ENCODE measurements at places on chromosomes 6 and 20. TPM values are rescaled to one million over a fixed set of nuclear protein-coding genes. Genes with fewer than 3 reads are reported as not detected.

Gene BPIFB1
- not detected for total RNA-seq

Gene IL22RA2
- total RNA-seq = not detected

Gene LST1
- total RNA-seq = 28.7 TPM

DNA sequence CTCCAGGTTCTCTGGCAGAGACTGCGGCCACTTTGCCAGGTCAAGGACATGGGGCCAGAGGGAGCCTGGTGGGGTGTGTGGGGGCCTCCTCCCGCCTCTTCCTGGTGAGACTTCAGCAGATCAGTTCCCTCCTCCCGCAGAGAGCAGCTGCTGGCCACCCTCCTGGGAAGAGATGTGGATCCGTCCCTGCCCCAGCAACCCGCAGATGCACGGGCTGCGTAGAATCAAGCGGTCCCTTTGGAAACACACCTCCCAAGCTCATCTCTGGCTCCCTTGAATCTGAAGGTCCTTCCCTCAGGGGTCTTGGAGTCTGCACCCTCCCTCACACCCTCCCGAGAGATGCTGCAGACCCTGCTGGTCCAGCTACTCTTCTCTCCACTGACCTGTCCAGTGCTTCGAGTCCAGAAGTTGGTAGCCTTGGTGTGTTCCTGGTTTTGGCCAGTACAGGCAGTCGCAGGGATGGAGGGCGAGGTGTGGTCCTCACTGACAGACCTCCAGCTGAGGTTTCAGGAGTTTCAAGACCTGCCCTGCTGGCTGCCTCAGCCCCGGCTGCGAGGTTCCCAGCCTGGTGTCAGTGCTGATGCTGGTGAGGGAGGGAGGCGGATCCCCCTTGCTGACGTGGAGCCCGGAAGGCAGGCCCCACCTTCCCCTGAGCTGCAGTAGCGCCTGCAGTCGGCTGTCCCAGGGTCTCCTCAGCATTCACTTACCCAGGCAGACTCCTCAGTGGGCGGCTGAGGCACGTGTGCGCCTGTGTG is at the start of gene NPBWR2:
Gene NPBWR2, minus strand, starts transcription at position 585 of the 755 bp plus-strand sequence. CDS start 734 bp downstream, outside the sequence.
- no peak within 1 kb of the TSS for H3K4me3 ChIP-seq
- no peaks in the 10 kb centered on the region for H3K4me1 ChIP-seq
- H3K27me3 ChIP-seq = peaks cover 3% of the 10 kb centered on the region
- H3K36me3 ChIP-seq = no peaks in the 10 kb centered on the region
- no peak within 1 kb of the TSS for H3K27ac ChIP-seq

DNA sequence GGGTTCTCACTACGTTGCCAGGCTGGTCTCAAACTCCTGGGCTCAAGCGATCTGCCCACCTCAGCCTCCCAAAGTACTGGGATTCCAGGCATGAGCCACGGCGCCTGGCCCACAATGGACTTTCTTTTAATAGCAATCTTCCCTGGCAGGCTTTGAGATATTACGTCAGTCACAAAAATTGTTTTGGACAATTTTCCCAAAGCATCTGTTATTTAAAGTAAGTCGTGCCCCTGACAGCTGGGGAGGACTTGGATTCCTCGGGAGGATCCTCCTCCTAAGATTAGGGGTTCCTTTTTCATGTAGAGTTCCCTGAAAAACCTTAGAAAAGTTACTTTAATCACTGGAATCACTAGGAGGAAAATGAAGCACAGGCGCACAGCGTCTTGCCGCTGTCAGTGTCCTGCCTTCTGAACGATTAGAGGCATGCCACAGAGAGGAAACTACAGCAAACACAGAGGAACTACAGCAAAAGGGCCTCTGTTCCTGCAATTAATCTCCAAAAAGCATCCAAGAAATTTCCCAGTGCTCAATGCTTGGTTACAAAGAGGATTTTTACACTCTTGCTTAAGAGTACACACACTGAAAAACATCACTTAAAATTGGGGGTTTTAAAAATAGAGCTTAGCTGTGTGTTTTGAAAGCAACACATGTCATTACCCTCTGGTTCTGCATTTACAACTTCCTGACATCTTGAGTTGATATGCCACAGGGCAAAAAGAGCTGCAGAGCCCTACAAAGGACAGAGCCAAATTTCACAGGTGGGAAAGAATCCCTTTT is 4.5 kb downstream of the ACSS1 start:
- no peak overlapping the region for H3K4me3 ChIP-seq
- ATAC-seq = no peak
- H3K27ac ChIP-seq = no peak overlapping the region
- no peaks in the 10 kb centered on the region for H3K36me3 ChIP-seq
- H3K4me1 ChIP-seq = peaks cover 11% of the 10 kb centered on the region

DNA sequence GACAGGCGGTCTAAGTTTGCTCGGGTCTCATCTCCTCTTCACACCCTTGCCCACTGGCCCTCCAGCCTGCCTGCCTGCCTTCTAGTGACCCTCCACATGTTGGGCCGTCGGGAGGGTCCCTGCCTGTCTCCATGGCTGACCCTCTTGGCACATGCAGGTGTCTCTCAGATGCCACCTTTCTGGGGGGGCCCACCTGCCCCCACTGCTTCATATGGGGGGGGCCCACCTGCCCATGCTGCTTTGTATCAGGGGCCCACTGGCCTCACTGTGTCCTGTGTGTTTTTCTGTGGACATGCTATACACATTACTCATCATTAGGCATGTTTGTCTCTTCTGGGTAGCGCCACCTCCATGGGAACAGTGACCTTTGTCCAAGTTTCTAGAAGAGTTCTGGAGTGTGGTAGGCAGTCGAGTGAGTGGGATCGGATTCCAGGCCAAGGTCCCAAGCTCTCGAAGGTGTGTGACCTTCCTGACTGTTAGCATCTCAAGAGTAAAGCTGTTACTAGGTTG is 40.4 kb upstream of the KIF25 start:
- no peak overlapping the region for H3K4me3 ChIP-seq
- H3K4me1 ChIP-seq = peaks cover 10% of the 10 kb centered on the region
- H3K27me3 ChIP-seq = no peaks in the 10 kb centered on the region
- H3K27ac ChIP-seq = peak overlapping the region; percentile 32
- ATAC-seq = no peak

GRCh38 chr6:148287623-148288333 is 54.9 kb upstream of the SASH1 start:
- no peak for ATAC-seq
- no peaks in the 10 kb centered on the region for H3K4me1 ChIP-seq
- no peaks in the 10 kb centered on the region for H3K36me3 ChIP-seq
- H3K27me3 ChIP-seq = peaks cover 12% of the 10 kb centered on the region
- H3K27ac ChIP-seq = no peak overlapping the region

GRCh38 chr6:88538840-88539239 is 372.7 kb upstream of the CNR1 start:
- no peak overlapping the region for H3K4me3 ChIP-seq
- ATAC-seq = no peak
- no peak overlapping the region for H3K27ac ChIP-seq
- H3K4me1 ChIP-seq = no peaks in the 10 kb centered on the region

DNA sequence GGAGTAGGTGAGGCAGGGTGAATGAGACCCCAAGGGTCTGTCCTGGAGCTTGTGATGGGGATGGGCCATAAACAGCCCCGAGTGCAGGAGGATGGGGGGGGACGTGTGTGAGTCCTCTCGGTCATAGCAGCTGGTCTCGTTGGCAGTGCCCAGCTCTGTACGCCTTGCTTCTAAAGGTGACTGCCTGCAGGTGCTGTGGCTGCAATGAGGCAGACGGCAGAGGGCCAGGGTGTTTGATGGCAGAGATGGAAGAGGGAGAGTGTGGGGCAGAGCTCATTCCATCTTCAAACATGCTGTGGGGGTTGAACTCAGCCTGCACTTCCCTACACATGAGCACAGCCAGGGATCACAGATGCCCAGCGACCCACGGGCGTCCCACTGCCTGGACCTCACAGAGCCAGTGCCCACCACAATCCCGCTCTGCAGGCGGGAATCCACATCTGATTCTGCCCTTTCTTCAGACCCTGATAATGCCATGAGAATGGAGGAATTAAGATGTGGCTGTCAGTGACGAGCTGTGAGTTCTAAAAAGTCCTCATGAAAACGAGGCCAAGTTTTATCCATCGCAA is 123.3 kb upstream of the CDH4 start:
- no peak overlapping the region for H3K27ac ChIP-seq
- H3K27me3 ChIP-seq = peaks cover 8% of the 10 kb centered on the region
- H3K36me3 ChIP-seq = no peaks in the 10 kb centered on the region
- H3K4me3 ChIP-seq = no peak overlapping the region
- H3K4me1 ChIP-seq = no peaks in the 10 kb centered on the region

DNA sequence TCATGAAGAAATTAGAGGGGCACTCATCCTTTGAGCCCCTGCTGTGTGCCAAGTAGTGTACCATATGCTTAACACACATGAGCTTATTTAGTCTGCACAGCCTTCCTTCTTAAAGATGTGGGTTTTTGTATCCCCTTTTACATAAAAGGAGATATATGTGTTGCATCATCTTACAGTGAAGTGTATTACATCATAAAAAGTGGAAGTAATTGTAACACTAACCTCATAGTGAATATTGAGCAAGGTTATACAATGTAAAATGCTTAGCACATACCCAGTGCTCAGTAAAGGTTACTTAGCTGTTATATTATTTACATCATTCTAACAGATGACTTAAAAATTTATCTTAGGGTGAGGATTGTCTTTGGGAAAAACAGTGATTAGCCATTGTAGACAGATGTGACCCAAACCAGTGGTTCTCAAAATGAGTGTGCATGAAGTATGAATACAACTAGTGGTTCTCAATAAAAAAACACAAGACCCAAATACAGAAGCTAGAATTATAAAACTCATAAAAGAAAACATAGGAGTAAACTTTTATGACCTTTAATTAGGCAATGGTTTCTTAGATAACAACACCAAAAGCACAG is 3.8 kb upstream of the PIGU start:
- H3K27me3 ChIP-seq = no peaks in the 10 kb centered on the region
- no peak overlapping the region for H3K27ac ChIP-seq
- H3K4me1 ChIP-seq = peaks cover 5% of the 10 kb centered on the region
- peaks cover 5% of the 10 kb centered on the region for H3K36me3 ChIP-seq

- ATAC-seq = no peak
- peaks cover 6% of the 10 kb centered on the region for H3K27me3 ChIP-seq
- H3K4me3 ChIP-seq = no peak overlapping the region
- no peaks in the 10 kb centered on the region for H3K36me3 ChIP-seq
Observed at GRCh38 chr6:5054245-5054873, 30.8 kb upstream of the PPP1R3G start.

- no peaks in the 10 kb centered on the region for H3K4me1 ChIP-seq
- H3K4me3 ChIP-seq = no peak overlapping the region
- H3K27ac ChIP-seq = no peak overlapping the region
- ATAC-seq = no peak
- no peaks in the 10 kb centered on the region for H3K36me3 ChIP-seq
Observed at GRCh38 chr6:165204807-165205545, 104.4 kb downstream of the C6orf118 start.

- ATAC-seq = no peak
- H3K4me1 ChIP-seq = peaks cover 13% of the 10 kb centered on the region
- H3K4me3 ChIP-seq = no peak overlapping the region
- no peaks in the 10 kb centered on the region for H3K36me3 ChIP-seq
Observed at GRCh38 chr6:15953152-15953880, 175.6 kb upstream of the MYLIP start.

DNA sequence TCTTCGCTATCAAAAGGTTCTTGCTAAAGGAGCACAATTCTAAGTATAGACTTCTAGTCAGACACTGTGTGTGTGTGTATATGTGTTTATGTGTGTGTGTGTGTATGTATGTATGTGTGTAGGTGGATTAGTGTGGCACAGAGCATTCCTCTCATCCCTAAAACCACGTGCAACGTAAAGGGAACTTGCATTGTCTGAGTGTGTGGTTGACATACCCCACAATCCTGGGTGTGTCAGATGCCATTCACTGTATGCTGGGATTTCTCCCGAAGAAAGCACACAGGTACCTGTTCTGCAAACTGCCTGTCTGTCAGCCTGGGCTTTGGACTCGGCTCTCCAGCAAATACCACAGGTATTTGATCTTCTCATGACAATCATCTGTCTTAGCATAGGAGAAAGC is 42.3 kb upstream of the TBC1D7 start:
- H3K4me3 ChIP-seq = no peak overlapping the region
- no peak for ATAC-seq
- no peaks in the 10 kb centered on the region for H3K27me3 ChIP-seq

- H3K27me3 ChIP-seq = peaks cover 41% of the 10 kb centered on the region
- no peak for ATAC-seq
- H3K36me3 ChIP-seq = no peaks in the 10 kb centered on the region
- H3K4me1 ChIP-seq = no peaks in the 10 kb centered on the region
- H3K4me3 ChIP-seq = no peak overlapping the region
- H3K27ac ChIP-seq = no peak overlapping the region
Observed at GRCh38 chr6:1322696-1323219, 10.9 kb downstream of the FOXQ1 start.

DNA sequence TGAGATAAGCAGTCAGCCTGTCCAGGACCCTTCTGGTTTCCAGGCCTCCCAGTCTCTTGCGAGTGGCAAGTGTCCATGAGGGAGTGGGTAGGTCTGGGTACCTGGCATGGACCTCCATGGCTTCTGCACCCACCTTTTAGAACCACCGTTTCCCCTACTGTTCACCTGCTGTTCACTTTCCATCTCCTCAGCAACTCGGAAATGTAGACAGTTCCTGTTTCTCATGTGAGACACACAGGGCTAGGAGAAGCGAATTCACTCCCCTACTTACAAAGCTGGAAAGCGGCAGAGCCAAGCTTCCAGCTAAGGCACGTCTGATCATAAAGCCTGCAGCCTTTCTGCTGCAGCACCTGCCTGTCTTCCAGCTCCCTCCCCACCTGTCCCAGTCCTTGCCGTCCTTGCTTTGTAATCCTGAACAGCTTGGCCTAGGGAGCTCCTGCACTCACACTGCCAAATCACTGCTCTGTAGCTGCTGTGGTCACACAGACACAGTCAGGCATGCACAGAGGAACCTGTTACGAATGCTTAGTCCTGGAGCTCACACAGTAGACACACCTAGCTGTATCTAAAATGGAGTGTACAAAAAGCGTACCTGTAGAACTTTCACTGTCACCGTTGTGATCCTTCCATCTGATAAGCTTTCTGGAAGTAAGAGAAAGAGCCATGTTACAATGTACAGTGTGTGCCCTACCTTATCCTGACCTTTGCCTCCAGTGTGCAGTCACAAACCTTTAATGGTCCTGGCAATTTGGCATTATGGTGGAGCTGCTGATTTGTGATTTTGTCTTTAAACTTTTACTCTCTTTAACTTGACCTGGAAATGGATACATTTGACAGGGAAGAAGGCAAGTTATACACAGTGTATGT is 294.1 kb downstream of the NRN1 start:
- no peaks in the 10 kb centered on the region for H3K36me3 ChIP-seq
- no peak for ATAC-seq
- H3K4me1 ChIP-seq = no peaks in the 10 kb centered on the region
- H3K4me3 ChIP-seq = no peak overlapping the region

GRCh38 chr6:158661156-158661685 is 11.4 kb downstream of the SYTL3 start:
- H3K27ac ChIP-seq = no peak overlapping the region
- H3K27me3 ChIP-seq = no peaks in the 10 kb centered on the region
- peaks cover 100% of the 10 kb centered on the region for H3K36me3 ChIP-seq
- no peak for ATAC-seq
- H3K4me1 ChIP-seq = peaks cover 13% of the 10 kb centered on the region
- H3K4me3 ChIP-seq = no peak overlapping the region

- peak overlapping the region; percentile 92 for H3K4me3 ChIP-seq
- peaks cover 17% of the 10 kb centered on the region for H3K4me1 ChIP-seq
- peak; percentile 24 for ATAC-seq
- H3K27ac ChIP-seq = peak overlapping the region; percentile 94
- H3K27me3 ChIP-seq = no peaks in the 10 kb centered on the region
Observed at GRCh38 chr6:13709689-13710551, 1.7 kb downstream of the RANBP9 start.

Data from activated T-helper 17 cell treated with anti-CD3 and anti-CD28 coated beads, Interleukin-2, amount 50 U/mL, for 72 hours (primary cell).